T-helper 1 cell (primary cell): ENCODE measurements at places on chromosomes 1 and 21.

DNA sequence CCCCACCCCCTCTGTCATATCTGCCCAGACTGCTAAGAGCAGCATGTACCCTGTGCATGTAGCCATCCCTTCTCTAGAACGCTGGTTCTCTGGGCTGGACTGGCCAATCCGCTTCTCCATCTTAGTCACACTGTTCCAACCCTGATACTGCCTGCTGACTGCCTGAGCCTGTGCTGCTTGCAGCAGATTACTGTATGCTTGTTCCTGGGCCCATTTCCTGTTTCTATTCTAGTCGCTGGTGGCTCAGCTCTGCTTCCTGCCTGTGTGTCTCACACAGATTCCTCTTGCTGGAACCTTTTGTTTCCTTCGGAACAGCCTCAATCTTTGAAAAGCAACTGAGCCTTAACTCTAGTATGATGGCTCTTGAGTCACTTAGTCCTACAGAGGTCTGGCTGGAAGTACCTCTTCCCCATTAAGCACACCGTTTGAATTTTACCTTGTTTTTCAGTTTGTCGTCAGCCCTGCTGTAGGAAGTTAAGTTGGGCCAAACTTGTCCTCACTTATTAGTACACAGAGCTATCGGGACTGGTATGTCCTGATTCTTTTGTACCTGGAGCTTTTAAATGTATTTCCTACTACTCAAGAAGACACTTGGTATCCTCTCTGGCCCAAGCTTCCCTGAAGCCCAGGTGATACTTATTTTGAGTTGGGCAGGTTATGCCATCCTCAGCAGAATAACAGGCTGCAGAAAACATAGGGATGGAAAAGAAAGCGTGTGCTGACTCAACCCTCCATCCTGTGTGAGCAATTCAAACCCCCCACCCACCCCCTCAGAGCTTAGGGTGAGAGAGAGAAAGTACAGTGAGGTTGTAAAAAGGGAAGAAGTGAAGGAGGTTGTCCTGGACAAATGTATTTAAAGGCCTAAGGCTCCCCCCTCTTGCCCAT is 43.4 kb upstream of the PIGV start:
- peak; percentile 47 for DNase-seq

DNA sequence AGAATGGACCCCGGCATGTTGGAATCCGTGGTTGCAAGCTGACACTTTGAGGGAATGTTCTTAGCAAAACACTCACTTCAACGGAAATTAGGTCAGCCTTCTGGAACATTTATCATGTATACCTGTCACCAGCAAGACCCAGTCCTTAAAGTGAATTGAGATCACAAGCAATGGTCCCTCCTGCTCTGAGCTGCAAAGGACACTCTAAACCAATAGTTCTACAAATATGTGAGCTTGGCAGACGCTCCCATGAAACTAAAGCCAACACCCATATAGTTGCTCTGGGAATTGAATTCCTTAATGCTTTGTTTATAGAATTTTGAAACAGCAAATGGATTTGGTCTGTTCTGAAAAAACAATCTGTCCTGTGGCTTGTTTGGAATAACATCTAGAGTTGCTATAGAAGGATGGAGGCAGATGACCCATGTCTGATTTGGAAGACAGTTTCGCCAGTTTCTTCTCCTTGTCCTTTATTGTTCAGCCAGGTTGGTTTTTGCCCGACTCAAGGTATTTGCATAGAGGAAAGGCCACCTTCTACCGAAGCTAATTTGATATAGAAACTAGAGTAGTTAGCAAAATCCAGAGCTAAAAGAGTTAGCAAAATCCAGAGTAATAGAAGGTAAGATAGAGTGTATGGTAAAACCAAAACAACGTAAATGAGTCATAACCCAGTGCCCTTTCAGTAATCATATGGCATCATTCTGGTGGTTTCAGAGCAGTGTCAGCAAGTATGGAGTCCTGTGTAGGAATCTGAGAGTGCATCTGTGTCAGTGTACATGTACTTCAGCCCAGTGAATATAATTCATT is 236.2 kb downstream of the NFIA start:
- DNase-seq: no peak

- DNase-seq: no peak
These were observed 332.7 kb downstream of the CHRM3 start for GRCh38 chr1:239718997-239719628.

- DNase-seq: no peak
These were observed 44.7 kb downstream of the CDC42BPA start for GRCh38 chr1:227273557-227273956.

GRCh38 chr1:246104927-246105326 is 402.2 kb downstream of the SMYD3 start:
- DNase-seq: no peak

GRCh38 chr1:27285274-27285660 is 36.7 kb upstream of the TMEM222 start:
- no peak for DNase-seq

DNA sequence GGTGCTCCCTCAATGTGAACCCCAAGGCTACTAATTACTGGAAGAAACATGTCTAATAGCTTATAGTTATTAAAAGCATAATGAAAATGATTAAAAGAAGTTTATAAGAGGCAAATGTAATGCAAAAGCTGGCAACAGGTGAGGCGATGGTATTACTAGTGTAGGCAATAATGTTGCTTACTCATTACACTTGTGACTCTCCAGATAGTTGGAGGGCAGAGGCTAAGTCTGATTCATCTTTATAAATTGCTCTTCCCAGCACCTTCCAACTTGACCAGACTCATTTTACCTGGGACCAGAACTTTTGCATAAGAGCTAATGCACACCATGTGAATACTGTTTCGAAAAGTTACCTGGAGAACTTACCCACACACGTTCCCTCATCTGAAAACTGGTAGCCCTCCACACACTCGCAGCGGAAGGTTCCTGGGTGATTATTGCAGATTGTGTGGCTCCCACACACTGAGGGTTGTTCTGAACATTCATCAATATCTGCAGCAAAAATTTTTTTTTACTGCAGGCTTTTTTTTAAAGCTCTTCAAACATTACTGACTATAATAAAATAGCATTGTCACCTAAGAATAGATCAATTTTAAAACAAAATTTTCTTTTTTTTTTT is 48.0 kb downstream of the NID1 start:
- no peak for DNase-seq

DNA sequence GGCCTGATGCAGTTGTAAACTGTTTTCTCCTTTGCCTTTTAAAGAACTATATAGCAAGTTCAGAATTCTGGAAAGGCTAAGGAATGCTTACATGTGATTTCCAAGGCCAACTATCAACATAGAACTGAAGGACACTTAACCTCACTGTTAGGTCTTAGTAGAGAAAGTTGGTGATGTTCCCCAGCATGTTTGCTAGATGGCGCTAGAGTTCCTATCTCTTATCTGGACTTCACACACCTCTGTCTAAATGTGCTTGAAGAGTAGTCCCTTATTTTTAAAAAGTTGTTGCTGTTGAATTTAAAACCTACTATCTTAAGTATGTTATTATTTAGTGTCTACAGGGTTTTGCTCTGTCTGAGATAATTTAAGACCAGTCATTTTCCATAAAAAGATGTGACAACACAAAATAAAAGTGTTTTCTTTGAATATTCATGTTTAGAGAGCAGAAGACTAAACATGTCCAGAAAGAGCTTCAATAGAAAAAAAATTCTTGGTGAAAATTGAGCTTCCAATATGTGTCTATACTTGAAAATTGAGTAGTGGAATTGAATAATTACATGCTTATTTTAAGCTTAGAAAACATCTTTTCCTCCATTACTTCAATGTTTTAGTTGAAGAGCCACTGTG is 237.3 kb downstream of the S1PR1 start:
- no peak for DNase-seq

DNA sequence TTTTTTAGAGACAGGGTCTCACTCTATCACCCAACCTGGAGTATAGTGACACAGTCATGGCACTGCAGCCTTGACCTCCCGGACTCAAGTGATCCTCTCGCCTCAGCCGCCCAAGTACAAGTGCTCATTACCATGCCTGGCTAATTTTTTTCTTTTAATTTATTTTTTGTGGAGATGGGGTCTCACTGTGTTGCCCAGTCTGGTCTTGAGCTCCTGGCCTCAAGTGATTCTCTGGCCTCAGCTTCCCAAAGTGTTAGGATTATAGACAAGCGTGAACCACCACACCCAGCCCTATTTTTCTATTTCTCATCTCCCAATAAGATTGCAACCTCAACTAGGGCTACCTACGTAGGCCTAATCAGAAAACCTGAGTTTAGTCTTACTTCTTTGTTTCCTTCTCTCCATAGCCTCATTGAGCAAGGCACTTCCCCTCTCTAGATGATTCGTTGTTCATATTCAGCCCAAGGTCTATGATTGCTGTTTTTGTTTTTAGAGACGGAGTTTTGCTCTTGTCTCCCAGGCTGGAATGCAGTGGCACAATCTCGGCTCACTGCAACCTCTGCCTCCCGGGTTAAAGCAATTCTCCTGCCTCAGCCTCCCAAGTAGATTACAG is 1.1 kb upstream of the KPNA6 start:
- no peak for DNase-seq

- DNase-seq: no peak
These were observed 74.7 kb downstream of the KIFAP3 start for GRCh38 chr1:169999761-170000160.

DNA sequence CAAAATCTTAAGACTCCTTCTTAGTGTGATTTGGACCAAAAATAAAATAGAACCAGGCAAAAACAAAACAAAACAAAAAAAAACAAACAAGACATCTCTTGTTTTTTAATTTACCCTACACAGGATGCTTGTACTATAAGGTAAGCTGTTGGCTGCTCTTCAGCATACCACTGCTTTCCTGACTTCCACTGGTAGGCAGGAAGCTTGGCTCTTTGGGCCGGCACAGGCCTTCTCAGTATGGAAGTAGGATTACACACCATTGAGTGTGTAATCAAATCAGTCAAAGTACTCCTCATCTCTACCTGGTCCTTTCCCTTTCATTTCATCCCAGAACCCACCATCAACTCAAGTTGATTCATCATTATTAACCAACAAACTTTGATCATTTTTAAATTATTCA is 61.9 kb upstream of the RGS1 start:
- no peak for DNase-seq

GRCh38 chr21:33492571-33492970 is 1.1 kb upstream of the DNAJC28 start:
- DNase-seq: no peak

DNA sequence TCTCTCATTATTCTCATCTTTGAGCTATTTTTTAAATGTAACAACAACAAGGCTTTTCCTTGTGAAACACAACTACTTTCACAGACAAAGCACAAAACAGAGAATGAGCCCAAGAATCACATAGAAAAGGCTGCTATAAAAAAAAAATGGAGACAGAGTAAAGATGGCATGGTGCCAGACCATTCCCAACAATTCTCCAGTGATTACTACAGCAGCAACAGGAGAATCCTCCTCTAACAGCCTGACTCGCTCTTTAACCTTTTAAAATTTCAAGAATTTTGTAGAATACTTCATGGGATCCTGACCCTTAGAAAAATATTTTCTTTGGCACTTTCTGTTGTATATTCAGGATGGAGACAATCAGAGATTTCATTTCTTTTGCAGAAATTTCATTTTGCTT is 3.8 kb upstream of the BCAS2 start:
- DNase-seq: no peak

DNA sequence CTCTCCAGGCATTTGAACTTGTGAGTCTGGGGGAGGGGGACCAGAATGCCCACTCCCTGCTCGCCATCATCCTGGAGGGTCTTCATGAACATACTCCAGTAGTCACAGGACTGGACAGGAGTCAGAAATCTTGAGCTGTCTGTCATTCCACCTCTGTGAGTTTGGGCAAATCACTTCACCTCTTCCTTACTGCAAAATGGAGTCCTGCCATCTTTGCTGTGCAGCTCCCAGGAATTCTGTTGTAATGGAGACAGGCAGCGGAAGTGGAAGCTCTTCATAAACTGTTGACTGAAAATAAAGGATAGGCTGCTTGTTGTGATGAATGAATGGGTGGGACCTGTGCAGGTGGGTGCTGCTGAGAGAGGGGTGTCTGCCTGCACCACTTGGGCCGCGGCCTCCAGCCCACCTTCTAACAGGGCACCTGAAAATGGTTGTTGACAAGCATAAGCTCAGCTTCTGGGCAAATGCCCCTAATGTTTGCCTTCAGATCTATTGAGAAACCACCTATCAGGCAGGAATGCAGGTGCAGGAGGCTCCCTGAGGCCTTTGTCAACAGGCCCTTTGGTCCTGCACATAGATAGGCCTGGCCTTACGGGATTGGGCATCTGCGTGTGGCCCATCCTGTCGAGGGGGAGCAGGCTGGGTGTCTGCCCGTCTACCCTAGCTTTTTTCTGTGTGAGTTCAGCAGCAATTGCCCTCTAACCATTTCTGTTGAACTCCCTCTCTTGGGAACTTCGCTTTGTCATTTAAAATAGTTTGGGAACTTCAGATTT is 321.0 kb downstream of the RPS6KC1 start:
- DNase-seq: no peak

DNA sequence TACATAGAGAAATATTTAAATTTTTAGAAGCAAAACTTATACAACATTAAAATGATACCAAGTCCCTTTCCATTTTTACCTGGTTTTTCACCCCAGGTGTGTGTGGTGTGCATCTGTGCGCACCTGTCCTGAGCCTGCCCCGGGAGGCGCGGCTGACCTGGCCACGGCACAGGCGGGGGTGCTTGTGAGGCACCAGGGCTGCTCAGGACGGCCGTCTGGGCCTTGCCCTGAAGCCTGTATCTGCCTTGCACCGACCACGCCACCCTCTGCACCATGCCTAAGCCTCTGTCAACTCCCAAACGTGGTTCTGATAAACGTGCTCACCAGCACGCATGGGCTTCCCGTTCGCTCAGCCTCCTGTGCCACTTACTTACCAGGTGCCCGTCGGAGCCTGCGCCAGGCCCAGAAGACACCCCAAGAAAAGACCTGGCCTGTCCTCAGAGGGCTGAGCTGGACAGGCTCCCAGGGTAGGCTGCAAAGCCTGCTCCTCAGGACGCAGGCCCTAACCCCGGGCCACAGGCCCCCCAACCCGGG is 20.9 kb downstream of the PANK4 start:
- no peak for DNase-seq

GRCh38 chr21:30057108-30057507 is 109.5 kb downstream of the CLDN17 start:
- DNase-seq: no peak

- no peak for DNase-seq
These were observed 17.0 kb downstream of the CITED4 start for GRCh38 chr1:40844887-40845878.

DNA sequence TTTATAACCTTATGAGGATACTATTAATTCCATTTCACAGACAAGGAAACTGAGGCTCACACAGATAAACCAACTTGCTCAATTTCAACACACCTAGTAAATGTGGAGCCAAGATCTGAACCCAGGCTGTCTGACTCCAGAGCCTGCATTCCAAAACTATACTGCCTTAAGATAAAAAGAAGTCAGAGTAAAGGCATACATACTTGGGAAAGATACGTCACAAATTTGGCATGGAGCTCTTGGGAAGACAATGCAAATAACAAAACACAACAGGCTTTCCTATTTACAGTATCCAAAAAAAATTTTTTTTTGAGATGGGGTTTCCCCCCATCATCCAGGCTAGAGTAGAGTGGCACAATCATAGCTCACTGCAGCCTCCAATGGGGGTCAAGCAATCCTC is 5.9 kb downstream of the AKT3 start:
- no peak for DNase-seq

- no peak for DNase-seq
These were observed 37.4 kb downstream of the ZNF496 start for GRCh38 chr1:247294282-247294681.
